ENCODE measurements at places on chromosomes 13 and 19.

DNA sequence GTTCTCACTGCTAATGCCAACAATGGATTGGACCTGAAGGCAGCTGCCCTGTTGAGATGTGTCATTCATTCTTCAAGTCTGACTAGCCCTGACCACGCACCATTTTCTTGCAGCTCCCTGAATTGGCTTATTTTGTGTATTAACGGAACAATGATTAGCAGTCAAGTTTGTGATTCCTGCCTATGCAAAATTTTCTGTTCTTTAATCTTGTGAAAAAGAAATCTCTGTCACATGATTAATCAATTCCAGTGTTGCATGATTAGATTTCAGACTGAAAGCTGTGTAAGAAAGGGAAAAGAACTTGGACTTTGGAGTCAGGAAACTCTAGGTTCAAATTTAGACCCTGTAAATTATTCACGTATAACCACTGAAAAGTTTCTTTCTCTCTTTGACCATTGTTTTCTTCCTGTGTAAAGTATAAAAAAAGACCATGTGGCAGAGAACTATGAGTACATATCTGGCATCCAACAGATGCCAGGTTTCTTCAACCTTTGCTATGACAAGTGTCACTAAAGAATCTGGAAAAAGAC is 64.5 kb upstream of the SLC10A2 start:
- no peak for DNase-seq

- no peak for DNase-seq
These were observed at the start of gene FCGBP for GRCh38 chr19:39934584-39935363. FCGBP (minus strand) TSS chr19:39934634.

- DNase-seq: peak; percentile 79
These were observed 314.2 kb downstream of the DLEU7 start for GRCh38 chr13:50529154-50529882.

DNA sequence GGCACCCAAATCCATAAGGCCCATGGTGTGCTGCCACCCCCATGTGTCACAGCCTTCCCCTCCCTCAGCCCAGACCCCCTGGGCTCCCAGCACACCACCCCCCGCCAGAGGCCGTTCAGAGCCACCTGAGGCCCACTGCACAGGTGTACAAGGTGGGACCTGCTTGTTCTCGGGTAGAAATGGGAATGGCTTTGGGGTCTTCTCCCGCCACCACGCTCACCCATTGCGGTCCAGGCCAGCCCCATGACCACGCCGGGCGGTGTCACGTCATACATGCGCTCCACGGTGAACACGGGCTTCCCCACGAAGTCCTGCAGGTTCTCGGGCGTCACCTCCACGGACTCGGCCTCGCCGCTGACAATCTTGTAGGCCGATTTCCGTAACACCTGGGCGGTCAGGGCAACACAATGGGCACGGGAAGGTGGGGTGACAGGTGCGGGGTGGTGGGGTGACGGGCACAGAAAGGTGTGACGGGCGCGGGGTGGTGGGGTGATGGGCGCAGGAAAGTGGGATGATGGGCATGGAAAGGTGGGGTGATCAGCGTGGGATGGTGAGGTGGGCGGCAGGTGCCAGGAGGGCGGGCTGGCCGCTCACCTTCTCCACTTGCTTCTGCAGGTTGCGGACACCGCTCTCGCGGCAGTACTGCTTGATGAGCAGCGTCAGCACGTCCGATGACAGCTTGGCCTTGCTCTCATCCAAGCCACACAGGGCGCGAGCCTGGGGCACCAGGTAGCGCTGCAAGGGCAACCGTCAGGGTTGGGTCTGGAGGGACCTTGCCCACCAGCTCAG is 4.3 kb downstream of the RPL36 start:
- DNase-seq: no peak

- DNase-seq: peak; percentile 36
These were observed 11.4 kb downstream of the PCCA start for GRCh38 chr13:100100115-100100879.

GRCh38 chr19:39498798-39499642 is at the start of gene DLL3:
DLL3 (plus strand) TSS chr19:39498947; CDS start chr19:39498975, 28 bp downstream.
- peak; percentile 55 for DNase-seq

GRCh38 chr13:80931766-80932165 is 590.8 kb upstream of the SPRY2 start:
- DNase-seq: no peak

- no peak for DNase-seq
These were observed 3.6 kb upstream of the CD37 start for GRCh38 chr19:49331616-49332055.

- DNase-seq: no peak
These were observed 184.4 kb upstream of the HTR2A start for GRCh38 chr13:47081246-47081645.

DNA sequence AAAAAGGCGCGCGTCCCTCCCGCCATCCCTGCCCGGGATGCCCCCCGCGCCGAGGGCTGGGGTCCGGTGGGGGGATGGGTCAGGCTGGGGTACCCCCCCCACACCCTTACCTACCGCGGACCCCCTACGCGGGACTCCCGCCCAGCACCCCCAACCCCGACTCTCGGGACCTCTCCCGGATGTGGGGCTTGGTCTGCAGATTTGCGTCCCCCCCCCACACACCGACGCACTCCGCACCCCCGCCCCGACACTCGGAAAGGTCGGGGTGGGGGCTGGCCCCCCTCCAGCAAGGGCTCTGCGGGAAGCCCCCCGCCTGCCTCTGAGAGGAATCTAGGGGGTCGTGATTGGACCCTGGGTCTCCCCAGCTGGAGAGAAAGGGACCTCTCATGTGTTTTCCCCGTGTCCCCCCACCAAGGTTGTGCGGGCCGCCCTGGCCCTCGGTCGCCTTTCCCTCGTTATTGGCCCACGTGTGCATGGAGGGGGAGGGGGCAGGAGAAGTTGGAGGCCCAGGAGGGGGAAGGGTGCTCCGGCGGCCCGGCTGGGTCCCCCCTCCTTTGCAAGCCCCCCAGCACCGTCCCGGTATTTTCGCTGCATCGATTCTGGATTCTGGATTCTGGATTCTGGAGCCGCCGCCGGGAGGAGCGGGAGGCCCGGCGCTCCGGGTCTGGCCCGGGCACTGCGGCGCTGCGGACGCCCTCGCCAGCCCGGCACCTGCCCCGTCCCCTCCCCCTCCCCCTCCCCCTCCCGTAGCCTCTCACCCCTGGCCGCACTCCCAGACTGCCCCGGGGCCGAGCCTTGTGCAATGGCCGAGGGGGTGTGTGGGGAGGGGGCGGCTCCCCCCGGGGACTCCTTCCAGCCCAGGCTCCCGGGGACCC is 607 bp downstream of the NFIC start:
- no peak for DNase-seq

DNA sequence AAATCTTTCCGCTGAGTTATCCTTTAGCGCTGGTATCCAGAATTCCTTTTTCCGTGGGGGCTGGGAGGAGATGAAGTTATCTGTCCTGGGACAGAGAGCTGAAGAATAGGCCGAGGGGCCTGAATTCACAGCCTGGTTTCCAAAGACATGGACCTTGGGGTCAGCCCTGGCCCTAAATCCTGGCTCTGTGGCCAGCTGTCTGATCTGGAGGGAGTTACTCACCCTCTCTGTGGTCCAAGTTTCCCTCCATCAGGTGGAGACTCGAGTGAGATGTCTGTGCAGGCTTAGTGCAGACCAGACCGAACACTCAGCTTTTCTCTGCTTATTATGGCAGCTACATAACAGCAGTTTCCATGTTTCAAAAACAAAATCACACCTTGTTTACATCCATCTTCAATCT is 59.6 kb downstream of the CDADC1 start:
- DNase-seq: no peak

DNA sequence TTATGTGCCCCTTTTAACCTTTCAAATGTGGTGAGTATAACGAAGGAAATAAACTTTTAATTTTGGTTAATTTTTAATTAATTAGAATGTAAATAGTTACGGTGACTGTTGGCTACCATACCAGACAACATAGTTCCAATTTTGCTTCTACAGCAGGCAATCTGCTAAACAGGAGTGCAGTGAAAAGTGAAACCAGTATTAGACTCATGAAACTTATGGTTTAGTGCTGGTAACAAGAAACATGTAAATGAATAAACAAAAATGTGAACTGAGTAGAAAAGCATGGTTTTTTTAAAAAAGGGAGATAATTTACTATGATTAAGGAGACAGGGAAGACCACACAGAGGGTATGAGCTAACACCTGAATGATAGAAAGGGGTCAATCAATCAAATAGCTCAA is 478.4 kb downstream of the PCDH9 start:
- no peak for DNase-seq

DNA sequence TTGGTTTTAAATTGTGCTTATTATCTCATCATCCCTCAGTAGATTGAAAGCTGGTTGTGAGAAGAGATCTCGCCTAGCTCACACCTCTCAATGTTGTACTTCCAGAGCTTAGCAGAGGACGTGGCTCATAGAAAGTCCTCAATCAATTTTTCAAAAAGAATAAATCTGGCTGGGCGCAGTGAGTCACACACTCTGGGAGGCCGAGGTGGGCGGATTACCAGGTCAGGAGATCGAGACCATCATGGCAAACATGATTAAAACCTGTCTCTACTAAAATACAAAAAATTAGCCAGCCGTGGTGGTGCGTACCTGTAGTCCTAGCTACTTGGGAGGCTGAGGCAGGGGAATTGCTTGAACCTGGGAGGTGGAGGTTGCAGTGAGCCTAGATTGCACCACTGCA is 4.7 kb upstream of the ASF1B start:
- no peak for DNase-seq

GRCh38 chr13:23632048-23632582 is 61.9 kb downstream of the TNFRSF19 start:
- no peak for DNase-seq

DNA sequence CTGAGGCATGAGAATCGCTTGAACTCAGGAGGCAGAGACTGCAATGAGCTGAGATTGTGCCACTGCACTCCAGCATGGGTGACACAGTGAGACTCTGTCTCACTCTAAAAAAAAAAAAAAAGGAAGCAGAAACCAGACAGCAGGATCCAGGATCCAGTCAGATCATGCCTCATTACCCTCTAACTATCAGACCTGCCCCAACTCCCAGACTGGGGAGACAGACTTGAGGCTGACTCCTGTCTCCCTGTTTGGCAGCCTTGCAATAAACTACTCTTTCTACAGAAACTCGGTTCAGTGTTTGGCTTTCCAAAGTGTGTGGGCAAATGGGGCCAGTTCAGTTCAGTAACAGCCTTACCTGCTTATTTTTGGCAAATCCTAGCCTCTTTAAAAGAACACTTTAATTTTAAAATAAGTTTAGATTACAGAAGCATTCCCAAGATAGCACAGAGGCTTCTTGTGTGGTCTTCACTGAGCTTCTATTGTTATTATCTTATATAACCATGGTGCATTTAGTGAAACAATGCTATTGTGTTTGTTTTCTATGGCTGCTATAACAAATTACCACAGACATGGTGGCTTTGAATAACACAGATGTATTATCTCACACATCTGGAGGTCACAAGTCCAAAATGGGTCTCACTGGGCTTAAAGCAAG is 18.5 kb downstream of the RASL11A start:
- DNase-seq: no peak

GRCh38 chr19:35122687-35123551 is 7.3 kb downstream of the FXYD3 start:
- no peak for DNase-seq

- DNase-seq: no peak
These were observed 2.5 kb downstream of the SLC1A5 start for GRCh38 chr19:46785980-46786235.

- DNase-seq: no peak
These were observed 13.8 kb downstream of the MARK4 start for GRCh38 chr19:45264781-45265317.

GRCh38 chr13:114031631-114032030 is 57.8 kb upstream of the C13orf46 start:
- DNase-seq: no peak

DNA sequence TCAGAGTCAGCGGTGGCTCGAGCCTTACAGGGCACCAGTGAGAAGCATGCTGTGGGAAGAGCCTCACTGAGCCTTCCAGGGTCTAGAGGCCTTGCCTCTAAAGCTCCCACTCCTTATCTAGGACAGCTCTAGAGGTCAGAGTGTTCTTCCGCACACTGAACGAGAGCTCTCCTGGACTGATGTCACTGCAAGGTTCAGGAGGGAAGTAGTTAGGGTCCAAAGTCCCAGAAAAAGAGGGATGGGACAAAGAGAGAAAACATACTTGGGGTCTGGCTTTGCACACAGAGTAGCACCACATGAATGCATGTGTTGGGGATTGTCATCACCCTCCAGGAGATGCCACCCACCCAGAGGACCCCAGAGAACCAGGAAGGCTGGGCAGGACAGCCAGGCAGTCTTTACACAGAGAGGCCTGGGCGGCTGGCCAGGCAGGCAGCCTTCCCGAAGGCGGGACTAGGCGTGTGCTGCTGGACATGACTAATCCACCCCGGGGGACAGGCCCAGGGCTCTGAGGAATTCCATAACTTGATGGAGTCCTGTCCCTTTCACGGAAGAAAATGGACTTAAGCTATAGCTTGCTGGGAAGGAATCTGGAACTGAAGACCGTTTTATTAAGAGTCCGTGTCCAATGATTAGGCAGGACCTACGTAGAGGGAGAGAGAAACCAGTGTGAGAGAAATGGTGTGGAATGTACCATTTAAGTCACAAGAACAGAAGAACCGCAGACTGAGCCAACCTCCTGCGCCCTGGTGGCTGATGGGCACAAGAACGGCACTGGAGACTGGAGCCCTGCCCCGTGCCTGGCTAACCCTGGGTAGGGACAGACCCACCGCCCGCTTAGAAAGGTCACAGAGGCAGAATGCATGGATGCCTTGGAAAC is 16.6 kb upstream of the EPHX3 start:
- no peak for DNase-seq

DNA sequence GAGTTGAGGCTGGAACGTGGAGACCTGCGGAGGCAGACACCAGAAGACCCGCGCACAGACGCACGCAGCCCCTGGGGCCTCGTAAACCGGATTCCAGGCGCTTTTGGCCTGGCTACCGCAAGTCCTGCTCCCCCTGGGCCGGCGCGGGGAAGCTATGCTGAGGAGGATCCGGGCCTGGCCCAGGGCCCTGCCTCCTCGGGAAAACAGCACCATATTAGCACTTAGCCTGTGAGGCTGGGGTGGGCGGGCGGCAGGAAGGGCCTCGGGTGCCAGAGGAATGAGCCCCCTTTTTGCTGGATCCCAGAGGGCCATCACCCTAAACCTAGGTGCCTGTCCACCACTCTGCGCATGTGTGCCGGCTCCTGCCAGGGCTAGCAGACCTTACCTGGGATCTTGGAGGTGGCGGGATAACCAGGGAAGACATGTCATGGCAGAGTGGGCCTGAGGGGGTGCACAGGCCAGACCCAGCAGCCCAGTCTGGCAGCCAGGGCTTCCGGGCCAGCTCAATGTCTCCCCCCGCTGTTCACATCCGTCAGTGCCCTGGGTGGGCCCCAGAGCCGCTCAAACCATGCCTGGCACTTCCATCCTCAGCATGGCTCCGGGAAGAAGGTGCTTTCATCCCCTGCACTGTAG is 7.3 kb downstream of the ELOF1 start:
- DNase-seq: no peak

DNA sequence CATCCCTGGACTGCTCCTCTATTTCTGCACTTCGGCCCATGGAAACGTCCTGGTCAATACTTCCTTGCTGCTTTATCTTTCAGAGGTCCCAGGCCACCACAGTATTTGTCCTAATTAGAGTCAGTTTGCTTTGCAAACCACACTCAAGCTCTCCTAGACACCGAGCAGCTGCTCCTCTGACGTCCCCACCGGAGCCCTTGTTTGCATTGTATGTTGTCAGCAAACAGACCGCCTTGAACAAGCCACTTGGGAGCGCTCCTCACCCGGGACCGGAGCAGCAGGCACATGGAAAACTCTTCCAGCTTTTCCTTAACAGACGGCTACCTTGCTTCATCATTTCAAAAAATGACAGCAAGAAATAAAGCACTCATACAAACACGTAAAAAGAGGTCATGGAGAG is 51.5 kb upstream of the GTF3A start:
- DNase-seq: peak; percentile 87

- DNase-seq: no peak
These were observed 757 bp downstream of the FBN3 start for GRCh38 chr19:8148410-8149260.

GRCh38 chr19:31962561-31962996 is 382.8 kb upstream of the ZNF507 start:
- no peak for DNase-seq
